Esophagus squamous epithelium (tissue), 5 donors: ENCODE measurements at places on chromosomes 3 and 15. TPM values are rescaled to one million over a fixed set of nuclear protein-coding genes. Genes with fewer than 3 reads are reported as not detected.

- DNase-seq: no peak
These were observed 104.2 kb upstream of the SLC7A14 start for GRCh38 chr3:170689893-170690660.

DNA sequence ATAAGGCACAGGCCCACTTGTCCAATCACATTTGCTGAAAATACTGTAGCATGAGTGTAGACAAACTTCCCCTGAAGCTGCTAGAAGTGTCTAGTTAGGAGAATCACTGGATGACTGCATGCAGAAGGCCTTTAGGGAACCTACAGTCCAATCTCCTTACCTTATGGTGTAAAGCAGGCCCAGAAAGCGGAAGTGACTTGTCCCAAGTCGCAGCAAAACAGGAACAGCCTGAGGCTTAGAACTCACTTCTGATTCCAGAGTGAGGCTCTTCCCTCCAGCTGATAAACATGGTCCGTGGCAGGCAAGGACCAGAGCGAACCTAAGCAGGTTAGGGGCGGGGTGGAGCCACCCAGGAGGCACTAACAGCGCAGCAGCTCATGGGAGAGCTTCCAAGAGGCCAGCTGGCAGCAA lies 2.5 kb downstream of the GRAMD2A start:
- no peak for DNase-seq

DNA sequence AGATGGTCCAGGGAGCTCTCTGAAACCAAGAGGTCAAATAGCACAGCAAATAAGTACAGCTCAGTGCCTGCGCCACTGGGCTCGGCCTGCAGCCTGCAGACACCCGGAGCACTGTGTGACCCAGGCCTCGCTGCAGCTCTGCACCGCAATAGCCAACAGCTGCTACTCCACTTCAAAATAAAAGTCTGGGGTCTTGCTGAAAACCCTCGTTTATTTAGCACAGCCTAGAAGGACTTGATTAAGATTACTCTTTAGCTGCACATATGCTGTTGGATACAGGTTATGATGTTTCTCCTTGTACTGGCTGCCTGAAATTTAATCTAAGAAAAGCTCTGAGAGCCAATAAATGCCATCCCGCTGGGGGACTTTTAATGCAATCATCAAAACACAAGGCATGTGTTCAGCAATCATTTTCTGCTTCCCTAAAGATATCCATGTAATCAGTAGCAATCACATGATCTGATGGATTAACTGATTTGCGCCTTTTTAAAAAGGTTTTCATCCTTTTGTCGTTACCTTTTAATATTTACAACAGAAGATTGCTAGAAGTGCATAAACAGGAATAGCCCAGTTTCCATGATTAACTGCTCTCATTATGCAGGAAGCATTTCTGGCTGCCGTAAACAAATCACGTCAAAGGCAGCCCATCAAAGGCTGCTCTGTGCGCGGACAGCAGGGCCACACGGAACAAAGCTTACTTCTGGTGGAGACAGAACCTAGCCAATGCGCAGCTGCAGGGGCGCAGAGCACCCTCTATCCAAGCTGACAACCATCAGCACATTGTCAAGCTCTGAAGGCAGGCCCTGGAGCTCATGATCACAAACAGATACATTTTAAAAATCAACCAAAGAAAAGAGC lies 58.8 kb downstream of the CLASP2 start:
- DNase-seq: no peak

The MAGEF1 gene
- 20.8 TPM for total RNA-seq
